ENCODE measurements at places on chromosomes 7 and 10.
A peak's percentile ranks its signal among the peaks of the same experiment; 100 is the strongest.

GRCh38 chr10:47406870-47407691 is 23.0 kb upstream of the ZNF488 start:
- DNase-seq = no peak

DNA sequence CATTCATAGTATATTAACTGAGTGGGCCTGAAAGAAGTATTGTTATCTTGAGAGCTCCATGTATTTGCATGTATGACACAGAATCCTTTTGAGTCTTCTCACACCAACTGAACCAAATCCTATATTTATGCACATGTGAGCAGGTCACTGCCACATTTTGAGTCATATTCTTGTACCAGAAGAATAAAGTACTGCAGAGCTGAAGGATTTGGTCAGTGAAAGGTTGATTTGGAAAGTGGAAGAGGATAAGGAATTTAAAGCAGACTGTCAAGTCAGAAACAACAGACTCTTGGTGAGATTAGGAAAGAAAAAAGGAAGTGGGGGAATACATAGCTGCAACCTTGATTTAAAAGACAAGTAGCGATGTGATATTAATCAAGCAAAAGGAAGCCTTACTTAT is 121.8 kb downstream of the ARID5B start:
- no peak for DNase-seq

DNA sequence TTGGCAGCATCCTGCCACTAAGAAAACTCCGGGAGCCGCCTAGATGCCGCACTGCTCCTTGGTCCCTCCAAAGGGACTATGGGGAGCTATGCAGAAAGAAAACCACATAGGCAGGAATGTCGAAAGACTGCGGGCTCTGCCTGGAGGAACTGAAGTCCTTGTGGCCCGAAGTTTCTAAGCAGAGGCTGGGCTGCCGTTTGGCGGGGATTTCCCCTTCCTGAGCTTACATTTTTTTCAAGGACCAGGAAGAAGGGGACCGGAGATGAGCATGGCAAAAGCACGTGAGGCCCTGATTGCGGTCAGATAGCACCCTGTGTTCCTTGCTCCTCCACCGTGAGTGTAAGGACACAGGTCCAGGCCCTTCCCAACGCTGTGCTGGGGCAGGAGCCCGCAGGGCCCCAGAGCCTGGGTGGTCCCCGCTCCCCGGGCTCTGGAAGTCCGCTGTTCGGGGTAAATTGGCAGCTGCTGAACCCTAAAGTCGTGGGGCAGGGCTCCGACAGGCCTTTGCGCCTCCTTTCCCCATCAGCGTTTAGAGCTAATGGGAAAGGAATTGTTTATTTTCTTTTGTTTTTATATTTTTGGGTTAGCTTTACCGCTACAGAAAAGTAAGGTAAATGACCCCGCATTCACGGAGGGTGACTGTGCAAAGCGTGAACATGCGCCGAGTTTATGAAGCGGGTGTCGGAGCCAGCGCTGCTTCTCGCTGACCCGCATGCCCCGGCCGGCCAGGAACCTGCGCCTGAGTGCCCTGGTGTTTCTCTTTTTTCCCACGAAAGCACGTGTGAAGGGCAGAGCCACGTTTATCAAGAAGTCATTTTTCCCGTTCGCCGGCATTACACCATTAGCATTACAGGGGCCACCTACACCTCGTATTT is 356.5 kb upstream of the ZNF32 start:
- DNase-seq = no peak

DNA sequence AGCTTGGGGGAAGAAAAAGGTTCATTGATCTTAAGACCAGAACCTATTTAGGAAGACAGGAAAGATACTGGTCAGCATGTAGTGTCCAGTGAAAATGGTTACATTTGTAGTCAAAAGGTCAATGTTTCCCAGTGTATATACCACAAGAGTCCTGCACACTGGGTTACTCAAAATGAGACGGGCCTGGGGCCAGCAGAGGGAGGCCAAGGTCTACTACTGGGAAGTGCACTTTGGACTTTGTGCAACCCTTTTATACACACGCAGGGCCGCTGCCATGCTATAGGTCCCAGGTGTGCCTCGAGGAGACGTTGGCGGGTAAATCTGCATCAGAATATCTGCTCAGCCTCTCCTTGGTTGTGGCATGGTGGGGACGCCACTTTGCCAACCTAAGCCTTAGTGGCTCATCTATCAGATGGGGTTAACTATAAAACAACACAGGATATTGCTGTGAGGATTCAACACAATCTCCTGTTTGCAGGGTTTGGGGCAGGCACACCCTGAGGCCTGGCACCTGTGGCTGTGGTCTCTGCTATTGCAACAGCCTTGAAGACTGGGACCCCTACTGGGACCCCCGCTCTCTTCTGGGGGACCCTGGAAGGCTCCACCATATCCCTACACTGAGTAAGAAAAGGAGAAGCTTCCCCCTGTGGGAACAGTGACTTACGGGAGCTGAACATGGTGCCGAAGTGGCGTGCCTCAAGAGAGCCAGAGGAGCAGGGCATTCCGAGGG is 19.7 kb downstream of the CLRN3 start:
- DNase-seq = no peak

DNA sequence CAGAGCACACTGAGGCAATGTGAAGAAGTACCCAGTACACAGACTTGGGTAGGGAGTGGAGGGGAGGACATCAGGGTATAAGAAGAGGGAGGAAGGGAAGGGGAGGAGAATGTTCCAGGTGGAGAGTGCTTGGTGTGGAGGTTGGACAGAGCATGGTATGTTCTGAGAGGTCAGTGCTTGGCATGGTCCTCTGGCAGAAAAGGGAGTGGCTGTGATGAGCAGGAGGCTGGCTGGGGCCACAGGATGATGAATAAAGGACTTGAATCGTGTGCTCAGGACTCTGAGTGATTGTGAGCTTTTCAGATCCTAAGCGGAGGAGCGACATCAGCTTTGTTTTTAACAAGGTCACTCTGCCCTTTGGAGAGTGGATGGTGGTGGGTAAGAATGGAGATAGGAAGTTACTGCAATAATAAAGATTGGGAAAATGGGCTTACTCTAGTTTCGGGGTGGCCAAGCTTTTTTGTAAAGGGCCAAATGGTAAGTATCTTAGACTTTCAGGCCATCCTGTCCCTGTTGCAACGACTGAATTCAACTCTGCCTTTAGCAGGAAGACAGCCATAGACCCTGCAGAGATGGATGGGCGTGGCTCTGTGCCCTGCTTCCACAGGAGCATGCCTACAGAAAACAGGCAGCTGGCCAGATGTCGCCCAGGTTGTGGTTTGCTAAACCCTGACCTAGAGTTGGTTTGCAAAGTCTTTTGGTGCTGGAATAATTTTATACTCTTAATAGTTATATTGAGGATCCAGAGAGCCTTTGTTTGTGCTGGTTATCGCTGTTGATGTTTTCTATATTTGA is 8.4 kb downstream of the PPP2R2D start:
- DNase-seq = no peak

- DNase-seq = no peak
Observed at GRCh38 chr10:61047788-61048560, 104.0 kb upstream of the RHOBTB1 start.

DNA sequence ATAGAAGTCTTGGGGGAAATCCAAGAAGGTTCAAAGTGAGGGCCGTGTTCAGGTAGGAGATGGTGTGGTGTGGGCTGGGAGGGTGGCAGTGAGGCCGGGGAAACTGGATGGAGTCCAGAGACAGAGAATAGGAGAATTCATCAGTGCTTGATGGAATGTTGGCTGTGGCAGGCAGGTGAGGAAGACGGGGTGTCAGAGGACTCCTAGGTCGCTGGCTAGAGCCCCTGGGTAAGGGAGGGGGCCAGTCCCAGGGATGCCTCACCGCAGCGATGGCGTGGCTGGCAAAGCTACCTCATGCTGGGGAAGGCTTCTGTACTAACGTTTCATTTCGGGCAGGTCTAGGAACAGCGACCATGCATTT is 373.0 kb downstream of the RPS24 start:
- DNase-seq = no peak

DNA sequence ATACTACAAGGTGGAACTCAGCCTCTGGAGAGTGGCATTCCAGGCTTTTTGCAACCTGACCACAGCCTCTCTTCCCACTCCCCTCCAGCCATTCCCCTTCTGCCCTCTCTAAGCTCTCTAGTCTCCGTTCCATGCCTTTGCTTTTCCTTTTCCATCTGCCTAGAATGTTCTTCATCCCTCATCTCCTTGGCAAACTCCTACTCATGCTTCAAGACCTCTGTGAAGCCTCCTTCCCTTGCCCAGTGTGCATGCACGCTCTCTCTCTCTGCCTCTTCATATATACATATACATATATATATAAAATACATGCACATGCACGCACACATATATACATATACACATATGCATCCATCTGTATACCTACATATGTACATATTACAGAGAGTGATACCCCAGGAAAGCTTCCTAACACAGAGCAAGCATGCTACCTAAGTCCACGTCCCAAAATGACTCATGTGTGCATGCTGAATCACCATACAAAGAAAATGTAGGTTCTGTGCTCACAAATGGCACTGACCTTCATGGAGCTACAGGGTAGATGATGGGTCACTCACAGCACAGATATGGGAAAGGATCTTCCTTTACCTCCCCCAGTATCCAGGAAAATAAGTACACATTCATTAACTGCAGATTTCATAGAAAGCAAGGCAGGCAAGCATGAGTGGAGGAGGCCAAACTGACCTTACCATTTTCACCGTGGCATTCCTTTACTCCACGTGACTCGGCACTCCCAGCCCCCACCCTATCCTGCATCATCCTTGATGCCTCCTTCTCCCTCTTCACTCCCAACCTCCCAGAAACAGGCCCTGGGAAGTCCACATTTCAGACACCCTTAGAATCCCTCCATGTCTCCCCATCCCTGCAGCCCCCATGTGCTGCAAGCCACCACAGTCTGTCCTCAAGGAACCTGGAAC is 238.4 kb upstream of the ZMIZ1 start:
- no peak for DNase-seq

GRCh38 chr10:369684-370448 is 234.6 kb downstream of the ZMYND11 start:
- no peak for DNase-seq

DNA sequence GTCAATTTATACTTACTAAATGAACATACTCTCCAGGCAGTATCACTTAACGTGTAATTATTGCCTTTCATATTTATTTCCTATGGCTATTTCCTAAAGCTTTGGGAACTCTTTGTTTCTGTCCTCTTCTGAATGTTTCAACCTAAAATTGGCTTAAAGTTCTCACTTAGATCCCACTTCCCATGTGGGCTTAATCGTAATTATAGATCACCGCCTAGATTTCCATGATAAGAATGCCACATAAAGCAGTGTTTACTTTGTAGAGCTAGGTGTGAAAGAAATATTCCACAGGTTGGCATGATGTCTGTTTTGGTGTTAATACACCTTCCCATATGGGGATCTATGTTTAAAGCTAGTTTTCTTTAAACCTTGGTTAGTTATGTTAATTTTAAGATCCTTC is 1.5 kb downstream of the HDAC9 start:
- DNase-seq = no peak

DNA sequence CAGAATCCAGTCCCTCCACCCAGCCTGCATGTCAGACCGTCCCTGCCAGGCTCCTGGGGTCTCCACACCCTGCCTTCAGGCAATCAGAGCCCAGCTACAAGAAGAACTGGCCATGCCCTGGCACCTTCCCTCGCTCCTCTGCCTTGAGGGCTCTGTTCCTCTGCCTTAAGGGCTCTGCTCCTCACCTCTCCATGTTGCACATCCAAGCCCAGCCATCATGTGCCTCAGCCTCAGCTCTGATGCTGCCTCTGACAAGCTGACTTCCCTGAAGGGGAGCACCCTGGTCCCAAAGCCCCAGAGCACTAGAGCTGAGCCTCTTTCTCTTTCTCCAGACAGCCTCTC is 50.3 kb upstream of the ANTXRL start:
- no peak for DNase-seq

DNA sequence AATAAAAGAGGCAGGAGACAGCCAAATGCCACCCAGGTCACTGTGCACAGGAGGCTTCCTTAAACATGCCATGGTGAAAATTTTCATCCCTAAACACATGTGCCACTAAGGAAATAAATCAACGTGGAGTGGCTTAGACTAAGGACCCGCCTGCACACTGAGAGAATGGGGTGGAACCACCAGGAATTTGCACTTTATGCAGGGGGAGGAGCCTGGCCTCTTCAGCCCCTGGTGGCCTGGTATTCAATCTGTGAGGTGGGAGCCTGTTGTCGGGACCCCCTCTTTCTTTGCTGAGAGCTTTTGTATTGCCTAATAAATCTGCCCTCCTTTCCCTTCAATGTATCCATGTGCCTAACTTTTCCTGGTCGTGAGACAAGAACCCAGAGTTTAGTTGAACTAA is 204.6 kb upstream of the NRP1 start:
- no peak for DNase-seq

GRCh38 chr7:128167042-128167701 is 73.9 kb upstream of the LEP start:
- no peak for DNase-seq

DNA sequence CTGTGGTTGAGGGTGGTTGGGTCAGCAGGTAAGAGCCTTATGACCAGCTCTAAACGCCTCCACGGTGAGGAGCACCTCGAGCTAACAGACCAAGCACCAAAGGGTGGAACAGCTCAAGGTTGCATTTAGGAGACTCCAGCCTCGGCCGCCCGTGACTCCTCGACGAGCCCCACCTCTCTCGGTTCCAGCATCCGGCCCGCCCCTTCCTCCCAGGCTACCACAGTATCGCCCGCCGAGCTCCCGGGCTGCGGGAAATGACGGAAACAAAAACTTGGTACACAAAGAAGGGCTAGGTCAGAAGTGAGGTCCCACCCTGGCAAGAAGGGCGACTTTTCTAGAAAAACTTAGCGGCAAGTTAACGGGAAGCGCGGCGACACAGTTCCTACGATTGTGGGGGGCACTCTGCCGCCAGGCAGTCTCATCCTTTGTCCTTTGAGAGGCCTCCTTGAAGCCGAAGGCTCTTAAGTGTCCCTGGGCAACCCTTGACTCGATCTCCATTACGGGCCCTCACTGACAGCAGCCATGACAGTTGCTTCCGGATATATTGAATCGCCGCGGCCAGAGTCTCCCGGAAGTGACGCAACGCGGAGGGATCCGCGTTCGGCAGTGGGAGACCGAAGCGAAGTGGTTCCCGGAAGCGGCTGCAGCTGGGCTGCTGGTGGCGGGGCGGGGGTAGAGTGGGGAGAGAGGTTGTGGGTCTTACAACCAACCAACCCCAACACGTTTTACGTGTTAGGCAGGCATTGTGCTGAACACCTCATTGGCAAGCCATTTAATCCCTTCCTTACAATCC is 40.2 kb upstream of the ZNF518A start:
- DNase-seq = peak; percentile 86
